ENCODE measurements at places on chromosomes 7 and 10.

- no peak for DNase-seq
Measured at GRCh38 chr7:54722026-54722425, 37.0 kb downstream of the SEC61G start.

DNA sequence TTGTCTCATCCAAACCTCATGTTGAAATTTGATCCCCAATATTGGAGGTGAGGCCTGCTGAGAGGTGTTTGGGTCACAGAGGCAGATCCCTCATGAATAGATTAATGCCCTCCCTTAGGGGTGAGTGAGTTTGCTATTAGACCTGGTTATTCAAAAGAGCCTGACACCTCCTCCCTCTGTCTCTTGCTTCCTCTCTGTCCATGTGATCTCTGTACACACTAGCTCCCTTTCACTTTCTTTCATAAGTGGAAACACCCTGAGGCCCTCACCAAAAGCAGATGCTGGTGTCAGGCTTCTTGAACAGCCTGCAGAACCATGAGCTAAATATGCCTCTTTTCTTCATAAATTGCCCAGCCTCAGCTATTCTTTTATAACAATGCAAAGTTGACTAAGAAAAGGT is 447.1 kb downstream of the MDFIC start:
- DNase-seq = no peak

DNA sequence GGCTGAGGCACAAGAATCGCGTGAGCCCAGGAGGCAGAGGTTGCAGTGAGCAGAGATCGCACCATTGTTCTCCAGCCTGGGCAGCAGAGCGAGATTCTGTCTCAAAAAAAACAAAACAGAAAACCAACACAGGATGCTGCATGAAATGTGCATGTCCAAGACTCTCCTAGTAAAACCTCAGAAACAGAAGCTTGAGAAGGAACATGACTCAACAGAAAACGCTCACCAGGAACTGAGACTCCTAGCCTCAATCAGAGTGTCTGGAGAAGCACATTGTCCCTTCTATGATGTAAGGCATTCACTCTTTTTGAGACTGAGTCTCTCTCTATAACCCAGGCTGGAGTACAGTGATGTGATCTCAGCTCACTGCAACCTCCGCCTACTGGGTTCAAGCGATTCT is 168.3 kb downstream of the MYOF start:
- DNase-seq = no peak

DNA sequence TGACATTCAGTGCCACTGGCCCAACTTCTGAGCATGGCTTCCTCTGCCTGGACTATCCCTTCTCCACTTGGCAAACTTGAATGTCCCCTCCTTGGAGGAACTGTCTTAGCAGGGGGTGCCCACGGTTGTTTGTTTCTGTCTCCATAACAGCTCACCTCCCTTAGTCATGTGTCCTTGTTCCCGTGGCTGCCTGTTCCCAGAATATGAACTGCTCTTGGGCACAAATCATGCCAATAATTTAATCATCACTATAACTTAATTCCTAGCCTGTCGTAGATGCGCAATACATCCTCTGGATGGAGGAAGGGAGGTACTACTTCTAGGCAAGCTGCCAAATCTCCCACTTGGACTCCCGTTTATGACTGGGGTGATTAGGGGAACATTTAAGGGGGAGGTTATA is 173.1 kb downstream of the MYOF start:
- DNase-seq = no peak

GRCh38 chr7:47577321-47577919 is 4.5 kb downstream of the TNS3 start:
- no peak for DNase-seq

DNA sequence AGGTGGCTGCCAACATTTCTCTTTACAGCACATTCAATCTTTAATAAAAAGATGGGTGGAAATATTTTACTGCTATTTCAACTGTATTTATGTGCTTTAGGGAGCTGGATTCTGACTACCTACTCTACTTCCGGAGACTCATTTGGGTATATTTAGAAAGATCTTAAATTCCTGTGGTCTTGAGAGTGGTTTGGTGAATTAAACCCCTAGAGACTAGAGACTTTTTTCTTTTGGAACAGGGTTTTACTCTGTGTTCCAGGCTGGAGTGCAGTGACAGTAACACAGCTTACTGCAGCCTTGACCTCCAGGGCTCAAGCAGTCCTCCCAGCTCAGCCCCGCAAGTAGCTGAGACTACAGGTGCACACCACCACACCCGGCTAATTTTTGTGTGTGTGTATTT is 79.0 kb upstream of the HABP2 start:
- DNase-seq = no peak

DNA sequence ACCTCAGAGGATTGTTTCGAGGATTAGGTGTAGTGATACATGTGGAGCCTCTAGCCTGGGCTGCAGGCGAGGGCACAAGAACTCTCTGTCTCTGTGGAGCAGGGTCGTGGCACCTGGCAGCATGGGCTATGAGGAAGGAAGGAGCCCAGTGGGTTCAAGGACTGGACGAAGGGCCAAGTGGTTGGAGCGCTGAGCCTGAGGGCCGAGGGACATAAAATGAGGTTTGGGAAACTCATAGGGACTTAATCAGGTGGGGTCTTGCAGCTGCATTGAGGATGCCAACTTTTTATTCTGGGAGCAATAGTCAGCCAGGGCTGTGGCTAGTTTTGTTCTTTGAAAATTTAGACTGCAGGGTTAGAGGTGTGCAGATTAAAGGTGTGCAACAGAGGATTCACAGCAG is 33.0 kb upstream of the ZNF32 start:
- DNase-seq = no peak

DNA sequence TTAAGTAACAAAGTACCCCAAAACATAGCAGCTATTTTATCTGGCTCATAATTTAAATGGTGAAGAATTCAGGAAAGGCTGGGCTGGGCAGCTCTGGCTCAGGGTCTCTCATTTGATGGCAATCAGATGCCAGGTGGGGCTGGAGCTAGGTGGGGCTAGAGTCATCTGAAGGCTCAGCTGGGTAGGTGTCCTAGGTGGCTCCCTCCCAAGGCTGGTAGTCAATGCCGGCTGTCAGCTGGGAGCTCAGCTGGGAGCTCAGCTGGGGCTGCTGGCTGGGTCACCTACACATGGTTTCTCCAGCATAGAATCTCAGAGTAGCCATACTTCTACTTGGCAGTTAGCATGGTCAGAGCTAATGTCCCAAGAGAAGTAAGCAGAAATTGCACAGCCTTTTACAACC is 34.1 kb downstream of the OSBPL3 start:
- DNase-seq = no peak

Measured in central memory CD4-positive, alpha-beta T cell (primary cell).